ENCODE measurements at places on chromosomes 6 and 20.

DNA sequence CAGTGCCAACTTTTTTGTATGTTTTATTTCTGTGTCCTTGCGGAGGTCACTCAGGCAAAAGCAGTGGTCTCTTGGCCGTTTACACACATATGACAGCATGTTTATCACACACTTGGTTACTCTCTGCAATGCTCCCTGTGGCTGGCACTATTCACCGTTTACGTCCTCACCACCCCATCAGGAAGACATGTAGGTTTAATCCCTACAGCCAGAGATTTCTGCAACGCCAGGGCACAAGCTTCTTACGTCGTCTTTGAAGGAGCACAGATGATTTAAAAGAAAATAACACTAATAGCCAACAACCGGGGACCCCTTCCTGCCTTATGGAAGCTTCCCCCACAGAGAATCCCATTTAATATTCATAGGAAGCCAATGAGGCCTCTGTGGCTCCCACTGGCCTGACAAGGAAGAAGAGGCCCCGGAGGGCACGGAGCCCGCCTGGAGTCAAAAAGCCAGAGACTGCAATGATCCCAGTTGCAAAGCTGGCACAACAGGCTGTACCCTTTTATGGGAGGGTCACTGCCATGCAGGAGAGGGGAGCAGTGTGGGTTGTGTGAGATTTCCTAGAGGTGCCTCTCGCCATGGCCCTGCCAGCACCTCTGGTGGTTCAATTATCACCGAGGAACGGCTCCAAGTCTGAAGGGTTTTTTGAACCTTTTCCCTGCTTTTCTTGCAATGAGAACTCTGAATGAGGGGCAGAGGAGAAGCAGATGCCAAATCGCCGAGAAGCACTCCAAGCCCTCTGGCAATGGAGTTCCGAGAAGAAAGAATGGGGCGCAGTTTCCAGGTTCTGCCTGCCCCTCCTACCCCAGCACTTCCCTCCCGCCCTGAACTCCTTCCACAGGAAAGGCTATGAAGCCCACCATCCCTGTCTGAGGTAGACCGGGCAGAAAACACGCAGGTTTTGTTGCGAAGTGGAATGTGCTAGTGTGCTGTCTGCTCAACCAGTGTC, 96.2 kb downstream of the THBS2 start:
- no peak for DNase-seq

DNA sequence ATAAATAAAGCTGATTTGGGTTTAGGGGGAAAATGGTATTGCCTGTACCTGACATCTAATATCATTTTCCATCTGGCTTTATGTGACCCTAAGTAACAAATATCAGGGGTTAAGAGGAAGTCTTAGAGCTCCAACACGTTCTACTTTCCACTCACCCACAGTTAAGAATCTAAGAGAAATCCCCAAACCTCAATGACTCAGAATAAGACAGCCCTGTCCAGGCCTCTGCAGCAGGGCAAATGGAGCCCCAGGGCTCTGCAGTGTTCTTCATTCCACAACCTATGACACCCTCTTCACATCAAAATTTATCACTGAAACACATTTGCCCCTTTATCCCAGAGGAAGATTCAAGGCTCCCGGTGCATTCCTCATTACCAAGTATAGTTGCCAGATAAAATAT, 20.3 kb upstream of the TENT5A start:
- no peak for DNase-seq

DNA sequence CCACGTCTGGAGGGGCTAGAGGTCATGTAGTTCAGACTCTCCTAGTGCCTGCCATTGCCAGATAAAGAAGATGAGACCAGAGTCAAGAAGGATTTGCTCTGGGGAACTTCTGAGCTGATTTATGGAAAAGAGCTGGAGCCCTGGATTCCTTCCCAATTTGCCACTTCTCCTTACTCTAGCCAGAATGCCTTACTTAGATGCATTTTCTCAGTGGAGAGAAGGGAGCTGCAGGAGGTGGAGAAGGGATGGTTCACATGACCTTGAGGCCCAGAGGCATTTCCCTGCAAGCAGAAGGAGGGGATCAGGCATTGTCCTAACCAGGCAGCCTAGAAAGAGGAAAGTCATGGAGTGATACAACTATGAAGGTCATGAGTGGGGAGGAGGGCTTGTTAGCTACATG, 122.2 kb downstream of the UNC5CL start:
- no peak for DNase-seq

- DNase-seq = no peak
Observed at GRCh38 chr6:85936916-85937315, 294.2 kb upstream of the SYNCRIP start.

GRCh38 chr20:20487811-20488210, 119.9 kb downstream of the INSM1 start:
- no peak for DNase-seq

DNA sequence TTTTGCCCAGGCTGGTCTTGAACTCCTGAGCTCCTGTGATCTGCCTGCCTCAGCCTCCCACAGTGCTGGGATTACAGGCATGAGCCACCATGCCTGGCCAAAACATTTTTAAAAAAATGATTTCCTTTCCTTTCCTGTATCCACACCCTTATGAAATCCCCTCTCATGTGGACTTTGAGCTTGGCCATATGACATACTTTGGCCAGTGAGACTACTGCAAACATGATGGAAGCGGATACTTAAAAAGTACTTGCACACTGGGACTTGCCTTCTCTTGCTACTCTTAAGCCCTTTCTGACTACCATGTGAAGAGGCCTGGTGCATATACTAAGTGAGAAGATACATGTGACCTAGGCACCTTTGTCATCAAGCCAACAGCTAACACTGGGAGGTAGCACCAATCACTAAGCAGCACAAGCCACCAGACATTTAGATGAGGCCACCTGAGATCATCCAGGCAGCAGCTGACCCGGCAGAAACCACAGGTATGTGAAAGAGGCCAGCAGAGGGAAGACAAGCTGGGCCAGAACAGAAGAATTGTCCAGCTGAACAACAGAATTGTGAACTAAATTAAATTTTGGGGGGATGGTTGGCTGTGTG, 78.5 kb upstream of the HDAC2 start:
- no peak for DNase-seq

GRCh38 chr6:132490024-132490423, 22.9 kb downstream of the STX7 start:
- DNase-seq = no peak

GRCh38 chr6:4388675-4389074, 253.3 kb upstream of the ECI2 start:
- peak; percentile 28 for DNase-seq

GRCh38 chr6:35475573-35475972, 7.4 kb downstream of the RPL10A start:
- no peak for DNase-seq

GRCh38 chr6:148854096-148854495, 107.3 kb downstream of the UST start:
- no peak for DNase-seq

- no peak for DNase-seq
Observed at GRCh38 chr6:91149956-91150705, 563.3 kb upstream of the MAP3K7 start.

DNA sequence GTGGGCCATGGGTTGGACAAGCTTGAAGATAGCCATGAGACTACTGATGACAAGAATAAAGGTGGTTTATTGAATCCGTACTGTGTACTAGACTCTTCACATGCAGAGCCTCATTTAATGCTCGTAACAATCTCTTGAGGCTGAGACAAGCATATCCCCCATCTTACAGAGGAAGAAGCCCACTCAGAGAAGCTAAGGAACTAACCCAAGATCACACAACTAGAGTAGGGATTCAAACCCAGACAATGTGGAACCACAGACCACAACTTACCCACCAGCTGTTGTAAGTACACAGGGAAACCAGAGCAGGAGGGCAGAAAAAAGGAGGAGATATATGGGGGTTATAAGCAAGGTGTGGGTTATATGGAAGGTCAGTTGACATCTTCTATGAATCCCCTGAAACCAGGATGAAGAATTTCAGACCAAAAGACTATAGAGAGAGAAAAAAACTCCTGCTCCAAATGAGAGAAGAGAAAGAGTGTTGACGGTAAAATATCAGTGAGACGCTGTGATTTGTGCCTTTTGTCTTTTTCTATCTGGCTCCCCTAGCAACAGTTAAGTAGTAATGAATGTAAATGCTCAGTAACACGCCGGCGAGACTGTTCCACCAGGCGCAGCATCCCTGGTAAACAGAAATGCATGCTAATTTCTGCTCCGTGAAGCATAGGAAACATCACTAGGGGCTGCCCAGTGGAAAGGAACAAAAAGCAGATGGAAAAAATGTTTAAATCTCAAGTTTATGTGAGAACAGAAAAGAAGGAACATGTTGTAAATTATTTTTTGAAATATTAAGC, 80.1 kb upstream of the SLC22A16 start:
- DNase-seq = no peak

- DNase-seq = no peak
Observed at GRCh38 chr6:26472549-26473290, 15.0 kb downstream of the BTN2A1 start.

- no peak for DNase-seq
Observed at GRCh38 chr6:168388641-168389633, 52.0 kb upstream of the SMOC2 start.

DNA sequence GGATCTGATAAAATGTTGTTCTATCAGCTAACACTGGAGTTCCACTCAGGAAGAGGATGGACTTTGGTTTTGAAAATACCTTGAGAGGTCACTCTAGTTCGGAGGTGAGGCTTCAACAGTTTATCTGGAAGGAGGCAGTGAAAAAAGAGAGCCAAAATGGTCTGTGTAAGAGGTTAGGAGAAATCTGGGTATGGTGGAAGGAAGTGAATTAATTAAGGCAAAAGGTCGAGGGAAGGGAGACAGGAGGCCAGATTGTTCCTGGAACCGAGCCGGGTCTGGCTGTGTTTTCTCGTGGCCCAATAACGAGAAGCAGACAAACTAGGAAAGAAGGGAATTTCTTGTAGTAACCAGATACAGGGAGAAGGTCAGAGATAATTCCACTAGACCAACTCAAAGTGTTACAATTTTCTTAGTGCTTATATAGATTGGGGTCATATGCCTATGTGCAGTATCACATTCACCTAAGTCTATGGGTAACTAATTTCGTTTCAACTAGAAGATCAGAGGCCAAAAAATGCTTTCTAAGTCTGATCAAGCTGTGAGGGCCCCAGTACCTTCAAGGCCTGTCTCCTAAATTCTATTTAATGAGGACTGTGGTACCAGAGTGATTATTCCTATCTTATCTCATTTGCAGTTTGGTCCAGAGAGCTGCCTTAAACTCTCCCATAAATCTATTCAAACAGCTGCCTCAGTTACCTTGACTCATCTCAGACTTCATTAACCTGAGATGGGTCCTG, 96.0 kb upstream of the SNX9 start:
- no peak for DNase-seq
